ENCODE measurements at places on chromosomes 7 and 10. TPM values are rescaled to one million over a fixed set of nuclear protein-coding genes. Genes with fewer than 3 reads are reported as not detected.

GRCh38 chr10:110268442-110268841 lies 36.3 kb downstream of the SMNDC1 start:
- peak overlapping the region; percentile 19 for H3K4me3 ChIP-seq
- peaks cover 4% of the 10 kb centered on the region for H3K36me3 ChIP-seq
- no peaks in the 10 kb centered on the region for H3K27me3 ChIP-seq
- no peak for DNase-seq

GRCh38 chr7:74586258-74587175 lies 71.0 kb upstream of the GTF2I start:
- H3K4me1 ChIP-seq, result no peaks in the 10 kb centered on the region
- no peaks in the 10 kb centered on the region for H3K36me3 ChIP-seq
- H3K27ac ChIP-seq, result no peak overlapping the region
- peak overlapping the region; percentile 33 for H3K4me3 ChIP-seq
- no peak for DNase-seq
- H3K27me3 ChIP-seq, result no peaks in the 10 kb centered on the region

DNA sequence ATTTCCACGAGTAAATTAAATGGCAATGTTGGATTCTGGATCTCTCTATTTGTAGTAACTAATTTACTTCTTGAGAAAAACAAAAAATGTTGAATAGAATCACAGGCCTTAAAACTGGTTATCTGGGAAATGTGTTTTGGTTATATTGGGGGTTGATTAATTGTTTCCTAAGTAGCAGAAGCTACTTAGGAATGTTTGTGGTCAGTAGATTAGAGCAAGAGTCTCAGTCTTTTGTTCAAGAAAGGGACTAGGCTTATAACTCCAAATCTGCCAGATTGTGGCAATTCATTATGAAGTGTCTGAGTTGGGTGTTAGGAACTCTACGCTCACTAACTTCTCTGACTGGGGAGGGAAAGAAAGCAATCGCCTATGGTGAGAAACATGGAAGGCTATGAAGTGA lies 244.3 kb upstream of the PHYHIPL start:
- DNase-seq, result no peak
- H3K4me3 ChIP-seq, result no peak overlapping the region
- no peaks in the 10 kb centered on the region for H3K36me3 ChIP-seq
- no peaks in the 10 kb centered on the region for H3K4me1 ChIP-seq

DNA sequence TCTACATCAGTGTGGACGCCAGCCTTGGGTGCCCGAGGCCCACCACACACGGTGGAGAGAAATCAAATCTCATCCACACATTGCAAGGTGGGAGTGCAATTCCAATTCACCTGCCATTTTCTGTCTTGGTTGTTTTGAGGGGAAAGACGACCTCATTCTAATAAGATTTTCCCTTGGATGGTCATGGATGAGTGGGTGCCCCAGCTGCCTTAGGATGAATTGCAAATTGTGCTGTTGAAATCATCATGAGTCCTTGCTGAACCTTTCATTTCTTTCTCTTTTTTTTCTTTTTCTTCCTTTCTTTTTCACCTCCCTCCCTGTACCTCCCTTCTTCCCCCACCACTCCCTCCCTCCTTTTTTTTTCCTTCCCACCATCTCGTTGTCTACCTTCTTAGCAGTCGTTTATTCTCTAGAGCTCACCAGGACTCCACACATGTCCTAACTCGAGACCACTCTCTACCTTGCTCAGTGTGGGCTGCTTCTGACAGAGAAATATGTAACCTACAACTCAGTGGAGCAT lies 266.9 kb upstream of the NFE2L3 start:
- no peaks in the 10 kb centered on the region for H3K4me1 ChIP-seq
- no peak overlapping the region for H3K27ac ChIP-seq
- H3K36me3 ChIP-seq, result peaks cover 3% of the 10 kb centered on the region
- no peak overlapping the region for H3K4me3 ChIP-seq
- DNase-seq, result no peak
- peaks cover 81% of the 10 kb centered on the region for H3K27me3 ChIP-seq

- H3K27me3 ChIP-seq, result peaks cover 26% of the 10 kb centered on the region
- H3K27ac ChIP-seq, result no peak overlapping the region
- H3K4me1 ChIP-seq, result no peaks in the 10 kb centered on the region
- no peaks in the 10 kb centered on the region for H3K36me3 ChIP-seq
- H3K4me3 ChIP-seq, result no peak overlapping the region
- no peak for DNase-seq
Observed at GRCh38 chr10:49368256-49368655, 27.6 kb downstream of the DRGX start.

- H3K4me1 ChIP-seq, result peaks cover 8% of the 10 kb centered on the region
- no peak for DNase-seq
- H3K27me3 ChIP-seq, result peaks cover 21% of the 10 kb centered on the region
- no peak overlapping the region for H3K27ac ChIP-seq
- H3K36me3 ChIP-seq, result peaks cover 2% of the 10 kb centered on the region
- H3K4me3 ChIP-seq, result peak overlapping the region; percentile 22
Observed at GRCh38 chr7:41887416-41887815, 184.5 kb upstream of the INHBA start.

DNA sequence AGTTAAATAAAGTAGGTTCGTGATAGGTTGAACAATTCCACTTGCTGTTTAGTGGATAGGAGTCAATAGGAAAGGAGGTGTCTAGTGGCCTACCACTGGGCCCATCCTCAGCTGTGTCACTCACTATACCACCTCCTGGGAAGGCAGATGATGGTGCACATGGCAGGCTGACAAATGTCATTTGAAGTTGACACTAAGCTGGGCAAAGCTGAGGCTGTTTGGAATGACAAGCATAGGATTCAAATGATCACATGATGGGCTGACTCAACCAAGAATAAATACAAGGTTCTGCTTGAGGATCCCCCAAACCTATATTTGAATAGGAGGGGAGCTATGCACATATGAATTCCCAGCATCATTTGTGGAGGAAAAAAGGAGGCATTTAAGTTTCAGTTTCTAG lies 489.8 kb downstream of the RPS24 start:
- H3K27ac ChIP-seq, result peak overlapping the region; percentile 39
- H3K4me3 ChIP-seq, result no peak overlapping the region
- H3K27me3 ChIP-seq, result peaks cover 3% of the 10 kb centered on the region
- peaks cover 13% of the 10 kb centered on the region for H3K4me1 ChIP-seq
- no peak for DNase-seq

GRCh38 chr7:147079921-147080420 lies 963.4 kb downstream of the CNTNAP2 start:
- H3K4me1 ChIP-seq, result no peaks in the 10 kb centered on the region
- H3K27me3 ChIP-seq, result no peaks in the 10 kb centered on the region
- no peak overlapping the region for H3K4me3 ChIP-seq
- no peak overlapping the region for H3K27ac ChIP-seq
- no peak for DNase-seq

- H3K4me3 ChIP-seq, result peak overlapping the region; percentile 96
- DNase-seq, result no peak
- peak overlapping the region; percentile 98 for H3K27ac ChIP-seq
- peaks cover 7% of the 10 kb centered on the region for H3K27me3 ChIP-seq
Observed at GRCh38 chr10:14008740-14009080, 322.0 kb downstream of the FRMD4A start.

- no peak overlapping the region for H3K4me3 ChIP-seq
- H3K36me3 ChIP-seq, result no peaks in the 10 kb centered on the region
- peaks cover 18% of the 10 kb centered on the region for H3K27me3 ChIP-seq
- H3K27ac ChIP-seq, result no peak overlapping the region
- DNase-seq, result no peak
Observed at GRCh38 chr10:94083662-94084265, 90.0 kb downstream of the PLCE1 start.

DNA sequence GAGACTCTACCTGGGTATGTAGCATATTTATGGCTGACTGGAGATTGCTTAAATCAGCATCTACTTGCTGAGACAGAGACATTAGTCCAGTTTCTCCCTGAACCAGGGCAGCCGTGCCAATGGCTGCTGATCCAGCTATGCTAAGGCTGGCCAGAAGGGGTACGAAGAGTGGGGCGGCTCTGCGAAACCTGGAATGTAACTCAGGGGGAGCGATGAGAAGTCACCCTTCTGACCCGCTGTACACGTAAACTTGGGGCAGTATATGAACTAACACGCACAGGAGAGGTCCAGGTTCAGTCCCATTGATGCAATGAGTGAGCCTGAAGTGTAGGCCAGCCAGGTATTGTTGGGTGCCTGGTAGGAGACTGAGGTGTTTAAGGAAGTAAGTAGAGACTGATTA lies 73.7 kb downstream of the PRR15 start:
- no peak overlapping the region for H3K4me3 ChIP-seq
- H3K4me1 ChIP-seq, result no peaks in the 10 kb centered on the region
- H3K27me3 ChIP-seq, result peaks cover 11% of the 10 kb centered on the region
- DNase-seq, result no peak

DNA sequence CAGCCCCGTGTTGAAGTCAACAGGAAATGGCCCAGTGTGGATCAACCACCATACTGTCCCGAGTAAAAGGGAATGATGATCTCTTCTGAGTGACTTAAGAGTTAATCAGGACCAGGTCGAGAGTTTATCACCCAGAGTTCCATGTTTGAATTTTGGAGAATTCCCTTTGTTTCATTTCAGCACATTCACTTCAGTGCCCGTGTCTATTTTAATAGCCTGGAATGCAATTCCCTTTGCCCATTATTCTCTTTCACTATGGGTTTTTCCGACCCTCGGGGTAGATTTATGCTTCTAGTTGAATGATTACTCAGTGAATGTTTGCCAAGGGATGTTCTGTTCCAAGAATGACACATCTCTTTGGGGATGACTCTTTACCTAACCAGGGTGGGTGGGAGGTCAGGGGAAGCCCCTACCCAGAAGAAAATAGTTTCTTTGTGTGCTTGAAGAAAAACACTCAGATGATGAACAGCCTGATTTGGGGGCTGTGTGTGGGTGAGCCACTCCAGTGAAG lies 594.9 kb downstream of the INHBA start:
- H3K36me3 ChIP-seq, result no peaks in the 10 kb centered on the region
- H3K4me1 ChIP-seq, result no peaks in the 10 kb centered on the region
- DNase-seq, result no peak
- H3K27me3 ChIP-seq, result no peaks in the 10 kb centered on the region
- H3K4me3 ChIP-seq, result no peak overlapping the region

- H3K4me1 ChIP-seq, result peaks cover 56% of the 10 kb centered on the region
- H3K36me3 ChIP-seq, result no peaks in the 10 kb centered on the region
- H3K27me3 ChIP-seq, result no peaks in the 10 kb centered on the region
- H3K27ac ChIP-seq, result peak overlapping the region; percentile 98
- DNase-seq, result peak; percentile 78
Observed at GRCh38 chr10:72319416-72320254, 35.1 kb downstream of the DNAJB12 start.

The VSTM4 gene
- total RNA-seq, result not detected
